ENCODE measurements at places on chromosomes 12 and 14.

DNA sequence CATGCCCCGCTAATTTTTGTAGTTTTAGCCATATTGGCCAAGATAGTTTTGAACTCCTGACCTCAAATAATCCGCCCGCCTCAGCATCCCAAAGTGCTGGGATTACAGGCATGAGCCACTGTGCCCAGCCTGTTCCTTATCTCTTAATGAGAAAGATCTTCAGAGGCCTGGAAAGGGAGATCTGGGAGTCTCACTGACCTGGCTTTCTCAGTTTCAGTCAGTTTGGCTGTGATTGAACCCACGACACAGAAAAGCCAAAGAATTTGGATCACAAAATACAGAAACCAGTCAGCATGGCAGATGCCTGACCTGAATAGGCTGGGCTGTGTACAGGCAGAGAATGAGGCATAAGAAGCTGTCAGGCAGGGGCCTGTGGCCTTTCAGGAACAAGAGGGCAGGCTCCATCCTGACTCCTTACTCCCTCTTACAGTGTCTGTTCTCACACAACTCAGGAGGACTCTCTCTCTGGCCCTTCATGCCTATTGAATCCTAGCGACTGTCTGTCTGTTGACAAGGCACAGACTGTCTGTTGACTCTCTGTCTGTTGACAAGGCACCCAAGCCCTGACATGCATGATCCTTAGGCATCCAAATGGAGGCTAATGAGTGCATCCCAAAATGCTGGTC lies 366.5 kb upstream of the CCDC196 start:
- no peak for DNase-seq

DNA sequence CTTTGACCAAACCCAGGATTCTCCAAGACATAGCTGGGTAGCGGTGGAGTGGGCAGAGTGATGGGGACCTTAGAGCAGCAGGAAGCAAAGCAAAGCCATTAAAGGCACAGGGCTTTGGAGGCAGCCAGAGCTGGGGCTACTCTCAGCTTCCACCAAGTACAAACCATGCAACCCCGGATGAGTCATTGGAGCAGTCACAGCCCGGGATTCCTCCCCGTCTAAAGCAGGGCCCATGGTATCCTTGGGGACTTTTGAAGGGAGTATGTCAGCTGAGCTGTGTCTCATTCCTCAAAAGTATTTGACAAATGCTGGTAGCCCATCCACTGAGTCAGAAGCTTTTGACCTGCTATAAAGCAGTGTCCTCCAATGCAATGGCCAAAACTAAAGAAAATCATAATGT lies 9.7 kb upstream of the IFI27 start:
- DNase-seq: peak; percentile 48

- no peak for DNase-seq
Observed at GRCh38 chr12:104536841-104537240, 80.1 kb downstream of the CHST11 start.

GRCh38 chr14:83071888-83072501 lies 1538.3 kb upstream of the SEL1L start:
- no peak for DNase-seq

DNA sequence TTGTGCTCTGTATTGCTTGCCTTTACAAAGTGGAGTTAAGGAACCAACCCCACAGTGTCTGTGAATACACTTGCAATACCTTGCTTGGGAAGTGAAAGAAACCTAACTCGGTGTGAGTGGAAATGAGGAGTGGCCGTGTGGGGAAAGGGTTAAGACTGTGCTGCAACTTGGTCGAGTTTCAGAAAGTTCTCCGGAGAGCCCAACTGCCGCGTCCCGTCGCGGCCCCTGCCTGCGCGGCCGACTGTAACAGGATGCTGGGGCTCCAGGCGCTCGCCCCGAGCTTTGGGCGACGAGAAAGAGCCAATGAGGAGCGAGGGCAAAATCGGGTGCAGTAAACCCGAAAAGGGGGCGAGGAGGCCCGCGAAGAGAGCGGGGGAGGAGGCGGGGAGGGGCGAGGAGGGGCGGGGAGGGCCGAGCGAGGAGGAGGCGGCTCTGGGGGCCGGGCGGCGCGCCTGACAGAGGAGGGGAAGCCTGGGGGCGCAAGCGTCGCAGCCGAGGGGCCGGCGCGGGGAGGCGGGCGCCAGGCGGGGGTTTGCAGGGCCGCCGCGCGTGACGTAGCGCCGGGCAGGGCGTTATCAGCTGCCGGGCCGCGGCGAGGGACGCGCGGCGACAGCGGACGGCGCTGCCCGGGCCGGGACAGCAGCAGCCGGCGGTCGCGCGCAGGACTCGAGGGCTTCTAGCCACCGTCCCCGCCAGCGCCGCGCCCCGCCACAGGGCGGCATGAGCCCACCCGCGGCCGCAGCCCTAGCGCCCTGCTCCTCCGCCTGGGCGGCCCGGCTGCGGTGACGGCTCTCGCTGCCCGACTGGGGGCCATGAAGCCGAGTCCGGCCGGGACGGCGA lies at the start of gene DACT1:
Gene DACT1, plus strand, starts transcription at position 572 of the 840 bp plus-strand sequence. Its CDS starts 241 bp downstream, at position 813.
- DNase-seq: peak; percentile 38

DNA sequence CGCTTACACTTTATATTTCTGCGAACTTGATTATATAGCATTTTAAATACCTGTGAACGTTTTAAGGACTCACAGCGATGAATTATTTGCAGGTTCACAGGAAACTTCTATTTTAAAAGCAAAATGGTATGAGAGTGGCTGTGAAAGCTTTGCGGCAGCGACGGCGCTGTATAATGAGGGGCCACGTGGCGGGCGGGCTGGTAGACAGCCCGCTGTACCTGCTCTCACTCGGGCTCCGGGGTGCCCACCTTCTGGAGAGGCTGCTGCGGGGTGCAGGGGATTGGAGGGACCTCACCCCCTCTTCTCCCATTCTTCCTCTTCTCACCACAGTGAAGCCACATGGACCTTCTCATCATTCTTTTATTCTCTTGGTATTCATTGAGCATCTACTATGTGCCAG lies 164.2 kb upstream of the MYL2 start:
- no peak for DNase-seq
